ENCODE measurements at places on chromosomes 5 and 9. TPM values are rescaled to one million over a fixed set of nuclear protein-coding genes. Genes with fewer than 3 reads are reported as not detected.

- H3K27me3 ChIP-seq, result no peaks in the 10 kb centered on the region
- no peak overlapping the region for H3K27ac ChIP-seq
- peaks cover 27% of the 10 kb centered on the region for H3K4me1 ChIP-seq
Measured at GRCh38 chr5:112384523-112384922, 34.6 kb downstream of the EPB41L4A start.

Gene FBP1
- total RNA-seq, result 5.7 TPM

- DNase-seq, result no peak
- peaks cover 13% of the 10 kb centered on the region for H3K4me1 ChIP-seq
- no peaks in the 10 kb centered on the region for H3K36me3 ChIP-seq
Measured at GRCh38 chr5:89722538-89722937, 687.0 kb downstream of the CETN3 start.

Gene FGD3
- total RNA-seq, result 1.7 TPM

DNA sequence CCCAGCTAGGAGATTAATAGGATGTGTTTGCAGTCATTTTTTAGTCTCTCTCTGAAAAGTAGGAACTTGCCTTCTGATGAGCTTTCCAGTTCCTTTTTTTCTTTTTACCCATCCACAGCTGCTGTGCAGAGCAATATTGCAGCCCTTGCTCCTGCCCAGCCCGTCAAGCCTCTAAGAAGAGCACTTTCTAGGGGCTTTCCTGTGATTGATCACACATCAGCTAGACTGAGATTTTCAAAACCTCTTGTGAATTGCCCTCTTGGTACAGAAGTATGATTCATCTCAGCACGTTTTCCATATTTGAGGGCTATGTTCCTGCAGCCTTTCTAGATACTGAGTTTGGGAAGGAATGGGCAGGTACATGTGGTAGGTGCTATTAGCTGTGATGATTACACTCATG lies 93.9 kb downstream of the GALNT10 start:
- no peaks in the 10 kb centered on the region for H3K27me3 ChIP-seq
- H3K36me3 ChIP-seq, result no peaks in the 10 kb centered on the region
- no peak overlapping the region for H3K4me3 ChIP-seq
- H3K27ac ChIP-seq, result no peak overlapping the region
- peaks cover 37% of the 10 kb centered on the region for H3K4me1 ChIP-seq
- DNase-seq, result no peak

GRCh38 chr5:65105301-65105700 lies 336.6 kb downstream of the CWC27 start:
- H3K4me1 ChIP-seq, result peaks cover 33% of the 10 kb centered on the region
- no peak for DNase-seq
- H3K36me3 ChIP-seq, result no peaks in the 10 kb centered on the region
- no peak overlapping the region for H3K4me3 ChIP-seq
- no peak overlapping the region for H3K27ac ChIP-seq

Gene LHX2
- 0.50 TPM for total RNA-seq

Gene INSL6
- not detected for total RNA-seq

- H3K4me1 ChIP-seq, result peaks cover 13% of the 10 kb centered on the region
- H3K4me3 ChIP-seq, result no peak overlapping the region
- H3K36me3 ChIP-seq, result no peaks in the 10 kb centered on the region
- no peak overlapping the region for H3K27ac ChIP-seq
Measured at GRCh38 chr9:75128535-75128934, 40.2 kb downstream of the OSTF1 start.

GRCh38 chr5:41843456-41844370 lies 26.5 kb downstream of the OXCT1 start:
- peaks cover 10% of the 10 kb centered on the region for H3K36me3 ChIP-seq
- H3K27me3 ChIP-seq, result no peaks in the 10 kb centered on the region
- H3K4me3 ChIP-seq, result no peak overlapping the region
- H3K27ac ChIP-seq, result no peak overlapping the region

DNA sequence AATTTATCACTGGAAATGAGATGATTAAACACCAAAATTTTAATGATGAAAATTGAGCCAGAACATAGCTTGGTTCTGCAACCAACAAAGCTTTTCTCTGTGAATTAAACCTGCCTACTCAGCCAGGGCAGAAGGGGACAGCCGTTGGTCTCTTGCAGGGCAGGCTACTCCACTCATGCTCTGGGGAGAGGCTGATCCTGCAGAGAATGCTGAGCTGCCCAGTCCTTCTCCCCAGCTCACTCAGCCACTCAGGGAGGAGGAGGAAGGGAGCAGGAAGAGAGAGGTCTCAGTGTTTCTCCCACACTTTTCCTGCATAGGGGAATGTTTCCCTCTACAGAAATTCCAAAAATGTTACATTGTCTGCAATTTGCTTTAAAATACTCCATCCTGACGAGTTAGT lies 40.4 kb upstream of the HMHB1 start:
- no peak overlapping the region for H3K4me3 ChIP-seq
- no peak overlapping the region for H3K27ac ChIP-seq
- no peaks in the 10 kb centered on the region for H3K27me3 ChIP-seq

DNA sequence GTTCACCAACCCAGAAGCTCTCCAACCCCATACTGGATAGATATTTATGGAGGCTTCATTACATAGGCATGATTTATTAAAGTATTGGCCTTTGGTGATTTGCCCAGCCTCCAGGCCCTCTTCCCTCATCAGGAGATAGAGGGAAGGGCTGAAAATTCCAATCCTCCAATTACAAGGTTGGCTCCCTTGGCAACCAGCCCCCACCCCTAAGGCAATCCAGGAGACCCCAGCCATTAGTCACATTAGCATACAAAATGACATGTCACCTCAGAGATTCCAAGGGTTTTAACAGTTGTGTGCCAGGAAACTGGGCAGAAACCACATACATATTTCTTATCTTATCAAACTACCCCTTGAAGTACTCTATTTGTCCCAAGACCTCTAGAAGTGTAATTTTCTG lies 210.0 kb downstream of the HINT1 start:
- no peak for DNase-seq
- no peak overlapping the region for H3K4me3 ChIP-seq
- H3K4me1 ChIP-seq, result peaks cover 30% of the 10 kb centered on the region
- H3K36me3 ChIP-seq, result peaks cover 6% of the 10 kb centered on the region
- H3K27me3 ChIP-seq, result no peaks in the 10 kb centered on the region

DNA sequence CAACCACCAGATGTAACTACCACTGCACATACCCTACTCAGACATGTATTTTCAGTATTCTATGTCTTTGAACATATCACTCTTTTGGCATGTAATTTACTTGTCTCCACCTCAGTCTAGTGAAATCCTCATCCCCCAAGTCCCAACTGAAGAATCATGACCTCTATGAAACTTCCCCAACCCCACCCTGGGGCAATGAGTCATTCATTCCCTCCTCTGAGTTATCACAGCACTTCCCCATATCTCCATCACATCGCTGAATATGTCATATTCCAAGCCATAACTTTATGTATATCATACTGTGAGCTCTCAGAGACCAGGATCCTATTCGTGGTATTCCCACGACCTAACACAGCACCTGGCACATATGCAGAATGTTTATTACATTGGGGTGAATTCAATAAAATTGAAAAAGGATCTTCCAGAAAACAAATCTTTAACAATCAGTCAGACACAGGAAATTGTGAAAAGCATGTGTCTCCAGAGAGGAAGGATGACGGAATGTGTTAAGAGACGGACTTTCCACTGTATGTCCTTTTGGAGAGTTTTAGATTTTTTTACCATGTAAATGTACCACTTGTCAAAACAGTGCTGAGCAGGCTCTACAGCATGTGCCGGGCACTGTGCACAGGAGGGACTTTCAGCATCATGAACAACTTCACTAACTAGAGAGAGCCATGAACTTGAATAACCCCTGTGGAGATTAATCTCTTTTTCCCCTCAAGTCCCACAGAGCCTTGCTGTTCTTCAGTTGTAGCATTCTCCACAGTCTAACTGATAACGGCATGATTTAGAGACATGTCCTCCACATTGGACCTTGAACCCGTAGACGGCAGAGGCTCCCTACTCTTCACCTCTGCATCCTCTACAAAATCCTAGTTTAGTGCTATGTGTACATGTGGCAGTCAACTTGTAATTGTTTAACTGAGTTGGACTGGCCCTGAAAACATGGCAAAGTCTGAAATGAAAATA lies 213.5 kb downstream of the GLIS3 start:
- H3K4me3 ChIP-seq, result no peak overlapping the region
- H3K27ac ChIP-seq, result no peak overlapping the region
- no peaks in the 10 kb centered on the region for H3K36me3 ChIP-seq
- peaks cover 12% of the 10 kb centered on the region for H3K4me1 ChIP-seq
- H3K27me3 ChIP-seq, result no peaks in the 10 kb centered on the region

GRCh38 chr9:133368249-133368881 lies 7.5 kb downstream of the SURF4 start:
- DNase-seq, result no peak
- no peak overlapping the region for H3K4me3 ChIP-seq
- 0 out of 2 replicates have a peak, but pooled peaks cover 2% of the 10 kb centered on the region for H3K4me1 ChIP-seq
- H3K27me3 ChIP-seq, result no peaks in the 10 kb centered on the region
- H3K36me3 ChIP-seq, result peaks cover 60% of the 10 kb centered on the region

Gene ZBTB26
- 6.3 TPM for total RNA-seq

Gene SHB
- total RNA-seq, result 10.6 TPM

GRCh38 chr5:172642051-172642409 lies 967 bp downstream of the NEURL1B start:
- DNase-seq, result no peak
- peaks cover 40% of the 10 kb centered on the region for H3K27me3 ChIP-seq
- H3K36me3 ChIP-seq, result no peaks in the 10 kb centered on the region

DNA sequence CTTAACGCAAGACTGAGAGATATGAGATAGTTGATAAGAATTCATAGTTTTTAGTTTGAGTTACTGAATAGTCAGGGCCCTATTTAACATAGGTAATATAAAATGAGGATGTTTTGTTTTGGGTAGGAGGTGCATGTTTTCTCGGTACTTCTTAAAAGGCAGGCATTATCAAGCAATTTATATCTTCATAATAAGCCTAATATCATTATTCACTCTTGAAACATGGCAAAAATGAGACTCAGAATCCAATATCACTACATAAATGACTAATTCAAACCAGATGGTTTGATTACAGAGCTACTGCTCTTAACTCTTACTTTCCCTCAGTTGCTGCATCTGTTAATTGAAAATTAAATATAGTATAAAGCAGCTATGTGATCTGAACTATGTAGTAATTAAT lies 2038.7 kb downstream of the EFNA5 start:
- no peak overlapping the region for H3K27ac ChIP-seq
- H3K27me3 ChIP-seq, result no peaks in the 10 kb centered on the region
- H3K36me3 ChIP-seq, result no peaks in the 10 kb centered on the region
- peaks cover 12% of the 10 kb centered on the region for H3K4me1 ChIP-seq
- DNase-seq, result no peak

GRCh38 chr9:6049798-6050197 lies 34.4 kb upstream of the RANBP6 start:
- H3K27ac ChIP-seq, result no peak overlapping the region
- no peaks in the 10 kb centered on the region for H3K36me3 ChIP-seq
- H3K4me3 ChIP-seq, result no peak overlapping the region
- DNase-seq, result peak; percentile 31
- H3K4me1 ChIP-seq, result peaks cover 13% of the 10 kb centered on the region

- H3K4me3 ChIP-seq, result no peak overlapping the region
- no peak for DNase-seq
- peaks cover 52% of the 10 kb centered on the region for H3K4me1 ChIP-seq
- H3K27ac ChIP-seq, result peak overlapping the region; percentile 18
- H3K27me3 ChIP-seq, result no peaks in the 10 kb centered on the region
Measured at GRCh38 chr5:50699737-50700136, 33.3 kb downstream of the PARP8 start.

DNA sequence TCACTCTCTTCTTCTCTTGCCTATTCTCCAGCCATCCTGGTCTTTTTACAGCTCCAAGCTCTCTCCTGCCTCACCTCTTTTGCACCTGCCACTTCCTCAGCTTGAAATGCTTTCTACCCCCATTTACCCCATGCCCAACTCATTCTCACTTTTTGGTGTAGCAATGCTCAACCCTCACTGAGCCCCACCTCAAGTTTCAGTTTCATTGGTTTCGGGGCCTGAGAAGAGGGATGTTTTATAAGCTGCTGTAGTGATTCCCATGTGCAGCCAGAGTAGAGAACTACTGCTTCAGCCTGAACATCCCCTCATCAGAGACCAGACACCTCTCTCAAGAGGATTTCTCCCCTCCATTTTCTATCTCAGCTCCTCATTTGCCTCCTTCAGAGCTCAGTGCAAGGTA lies 45.2 kb upstream of the FYB1 start:
- DNase-seq, result no peak
- no peak overlapping the region for H3K4me3 ChIP-seq
- no peaks in the 10 kb centered on the region for H3K36me3 ChIP-seq
- H3K27ac ChIP-seq, result no peak overlapping the region
- no peaks in the 10 kb centered on the region for H3K4me1 ChIP-seq

Gene NUTM2F
- total RNA-seq, result 0.55 TPM

Gene CDH10
- 0.22 TPM for total RNA-seq

Gene IL13
- total RNA-seq, result not detected

Gene ZNF462
- 101 TPM for total RNA-seq

DNA sequence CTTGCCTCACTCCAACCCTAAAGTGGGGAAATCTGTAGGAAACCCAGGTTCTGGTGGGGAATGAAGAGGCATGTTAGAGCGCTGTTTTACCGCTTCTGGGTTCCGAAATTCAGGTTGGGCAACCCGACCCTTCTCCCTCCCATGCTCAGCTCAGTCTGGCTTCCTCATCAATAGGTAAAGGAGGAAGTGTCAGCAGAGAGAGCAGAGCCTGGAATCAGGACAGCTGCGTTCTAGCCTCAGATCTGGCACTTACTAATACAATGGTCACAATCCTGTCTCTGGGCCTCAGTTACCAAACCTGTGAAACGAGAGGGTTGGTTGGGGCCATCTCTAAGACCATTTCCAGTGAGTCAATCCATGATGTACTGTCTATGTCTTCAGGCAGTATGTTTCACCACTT lies 16.2 kb upstream of the TNIP1 start:
- H3K4me1 ChIP-seq, result peaks cover 29% of the 10 kb centered on the region
- DNase-seq, result no peak
- H3K4me3 ChIP-seq, result no peak overlapping the region
- no peaks in the 10 kb centered on the region for H3K36me3 ChIP-seq
- H3K27me3 ChIP-seq, result no peaks in the 10 kb centered on the region
- H3K27ac ChIP-seq, result no peak overlapping the region

Gene DMGDH
- 0.35 TPM for total RNA-seq

DNA sequence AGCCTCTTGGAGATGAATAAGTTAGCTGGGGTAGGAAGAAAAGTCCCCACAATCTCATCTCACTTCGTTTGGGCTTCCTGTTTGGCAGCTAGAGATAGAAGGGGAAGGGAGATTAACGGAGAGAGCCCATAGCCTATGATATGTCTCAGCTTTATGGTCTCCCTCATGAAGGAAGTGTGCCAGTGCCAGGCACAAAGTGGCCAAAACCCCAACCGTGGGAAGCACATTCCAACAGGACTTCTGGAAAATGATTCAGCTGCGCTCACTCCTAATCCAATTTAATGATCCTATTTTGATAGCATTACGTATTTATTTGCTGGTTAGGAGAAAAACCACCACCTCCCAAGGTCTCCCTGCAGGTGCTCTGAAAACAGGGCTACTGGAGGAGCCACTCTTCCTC lies 303.1 kb upstream of the CLINT1 start:
- no peaks in the 10 kb centered on the region for H3K36me3 ChIP-seq
- H3K4me3 ChIP-seq, result no peak overlapping the region
- no peak overlapping the region for H3K27ac ChIP-seq
- H3K27me3 ChIP-seq, result no peaks in the 10 kb centered on the region

GRCh38 chr5:14114615-14115251 lies 28.4 kb upstream of the TRIO start:
- H3K27ac ChIP-seq, result no peak overlapping the region
- H3K4me3 ChIP-seq, result no peak overlapping the region
- no peaks in the 10 kb centered on the region for H3K36me3 ChIP-seq
- peaks cover 4% of the 10 kb centered on the region for H3K27me3 ChIP-seq
- no peak for DNase-seq

Measured in WTC11 (cell line).